ENCODE measurements at places on chromosomes 3 and 15.
A peak's percentile ranks its signal among the peaks of the same experiment; 100 is the strongest.

- DNase-seq = no peak
These were observed 31.4 kb upstream of the TBL1XR1 start for GRCh38 chr3:177228601-177229190.

DNA sequence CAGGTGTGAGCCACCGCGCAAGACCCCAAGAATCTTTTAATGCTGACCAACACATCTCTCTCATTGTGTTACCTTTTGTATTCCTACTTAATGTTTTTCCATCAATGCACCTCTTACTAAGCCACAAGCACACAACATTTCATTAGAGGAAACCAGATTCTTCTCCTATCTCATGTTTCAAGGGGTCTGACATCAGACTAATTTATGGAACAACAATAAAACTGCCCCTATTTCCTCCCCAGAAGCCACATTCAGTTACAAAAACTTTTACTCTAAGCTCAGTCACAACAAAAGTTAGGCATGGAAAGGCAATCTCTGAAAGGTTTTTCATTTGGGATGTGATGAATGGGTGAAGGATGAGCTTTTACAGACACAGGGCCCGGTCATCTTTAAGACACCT is 251.8 kb downstream of the MAGI1 start:
- no peak for DNase-seq

DNA sequence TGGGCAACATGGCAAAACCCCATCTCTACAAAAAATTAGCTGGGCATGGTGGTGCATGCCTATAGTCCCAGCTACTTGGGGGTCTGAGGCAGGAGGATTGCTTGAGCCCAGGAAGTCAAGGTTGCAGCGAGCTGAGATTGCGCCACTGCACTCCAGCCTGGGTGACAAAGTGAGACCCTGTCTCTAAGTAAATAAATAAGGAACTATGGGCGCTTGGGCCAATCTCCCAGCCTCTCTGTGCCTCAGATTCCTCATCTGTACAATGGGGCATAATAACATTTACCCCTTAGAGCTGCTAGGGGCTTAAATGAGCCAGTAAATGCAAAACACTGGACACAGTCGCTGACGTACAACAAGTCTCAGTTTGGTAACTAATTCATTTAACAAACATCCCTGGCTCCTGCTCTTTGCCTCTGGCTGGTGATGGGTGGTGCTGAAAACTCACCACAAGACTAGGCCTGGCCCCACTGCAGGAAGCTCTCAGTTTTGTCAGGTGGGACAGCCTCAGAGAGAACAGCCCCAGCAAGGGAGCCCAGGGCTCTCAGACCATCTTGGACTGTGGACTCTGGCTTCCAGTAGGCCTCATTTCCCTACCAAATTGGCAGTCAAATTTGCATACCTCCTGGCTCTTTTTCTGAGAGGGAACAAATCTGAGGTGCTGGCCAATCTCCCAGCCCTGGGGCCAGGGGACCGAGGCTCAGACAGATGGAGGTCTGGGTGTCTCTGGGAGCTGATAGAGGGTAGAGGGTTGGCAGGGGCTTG is 6.4 kb upstream of the TBC1D2B start:
- no peak for DNase-seq

DNA sequence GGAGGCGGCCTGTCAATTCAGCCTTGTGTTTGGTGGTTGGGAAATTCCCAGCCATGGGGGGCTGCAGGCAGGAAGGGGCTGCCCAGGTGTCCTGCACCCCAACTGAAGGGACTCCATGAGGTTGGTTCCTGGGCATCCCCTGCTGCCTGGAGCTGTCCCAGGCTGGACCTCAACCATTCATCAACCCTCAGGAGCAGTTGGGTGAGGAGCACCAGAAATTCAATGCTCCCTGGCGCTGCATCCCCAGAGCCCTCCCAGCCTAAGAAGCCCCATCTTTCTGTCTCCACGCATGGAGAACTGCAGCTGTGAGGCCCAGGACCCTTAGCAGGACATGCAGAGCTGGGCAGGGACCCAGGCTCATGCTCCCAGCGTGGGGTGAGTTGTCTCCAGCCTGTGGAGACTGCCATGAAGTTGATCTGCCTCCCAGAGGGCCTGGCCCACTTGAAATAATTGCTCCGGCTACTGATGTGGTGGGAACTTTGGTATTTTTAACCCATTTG is 8.0 kb upstream of the SEMA3B start:
- no peak for DNase-seq

- no peak for DNase-seq
These were observed 24.2 kb downstream of the NMNAT3 start for GRCh38 chr3:139653582-139653981.

GRCh38 chr15:73716417-73716816 is 32.2 kb downstream of the CD276 start:
- DNase-seq = no peak

GRCh38 chr15:36550650-36551049 is 28.8 kb upstream of the CDIN1 start:
- no peak for DNase-seq

GRCh38 chr3:30775040-30775439 is 119.4 kb downstream of the GADL1 start:
- DNase-seq = no peak

DNA sequence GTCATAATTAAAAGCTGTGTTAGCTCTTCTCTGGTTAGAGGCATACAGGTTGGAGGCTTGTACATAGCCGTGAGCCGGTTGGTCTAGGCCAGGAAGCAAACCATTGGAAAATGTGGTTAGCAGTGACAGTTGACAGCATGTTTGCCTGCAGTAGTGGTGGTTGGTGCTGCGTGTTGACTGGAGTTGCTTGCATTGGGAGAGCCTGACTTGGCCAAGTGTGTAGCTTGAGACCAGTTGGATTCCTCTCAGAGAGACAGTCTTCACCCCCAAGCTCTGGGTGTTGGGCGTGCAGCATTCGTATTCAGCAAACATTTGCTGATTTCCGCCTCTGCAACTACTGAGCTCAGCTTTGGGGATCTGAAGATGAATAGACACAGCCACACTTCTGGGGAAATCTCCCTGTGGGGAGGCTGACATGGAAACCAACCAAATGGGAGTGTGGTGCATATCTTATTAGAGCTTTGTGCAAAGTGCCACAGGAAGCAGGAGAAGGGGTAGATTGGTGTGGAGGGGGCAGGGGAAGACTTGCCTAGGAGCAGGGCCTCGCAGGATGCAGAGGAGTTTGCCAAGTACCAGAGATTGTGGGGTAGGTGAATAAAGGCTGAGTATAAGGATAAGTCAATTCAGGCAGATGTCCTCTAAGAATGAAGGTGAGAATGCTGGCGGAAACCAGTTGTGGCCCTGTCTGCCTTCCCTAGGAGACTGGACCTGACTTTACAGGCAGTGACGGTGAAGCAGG is 83.5 kb downstream of the IGF1R start:
- no peak for DNase-seq

- DNase-seq = no peak
These were observed 14.8 kb downstream of the CEP19 start for GRCh38 chr3:196697270-196697669.

DNA sequence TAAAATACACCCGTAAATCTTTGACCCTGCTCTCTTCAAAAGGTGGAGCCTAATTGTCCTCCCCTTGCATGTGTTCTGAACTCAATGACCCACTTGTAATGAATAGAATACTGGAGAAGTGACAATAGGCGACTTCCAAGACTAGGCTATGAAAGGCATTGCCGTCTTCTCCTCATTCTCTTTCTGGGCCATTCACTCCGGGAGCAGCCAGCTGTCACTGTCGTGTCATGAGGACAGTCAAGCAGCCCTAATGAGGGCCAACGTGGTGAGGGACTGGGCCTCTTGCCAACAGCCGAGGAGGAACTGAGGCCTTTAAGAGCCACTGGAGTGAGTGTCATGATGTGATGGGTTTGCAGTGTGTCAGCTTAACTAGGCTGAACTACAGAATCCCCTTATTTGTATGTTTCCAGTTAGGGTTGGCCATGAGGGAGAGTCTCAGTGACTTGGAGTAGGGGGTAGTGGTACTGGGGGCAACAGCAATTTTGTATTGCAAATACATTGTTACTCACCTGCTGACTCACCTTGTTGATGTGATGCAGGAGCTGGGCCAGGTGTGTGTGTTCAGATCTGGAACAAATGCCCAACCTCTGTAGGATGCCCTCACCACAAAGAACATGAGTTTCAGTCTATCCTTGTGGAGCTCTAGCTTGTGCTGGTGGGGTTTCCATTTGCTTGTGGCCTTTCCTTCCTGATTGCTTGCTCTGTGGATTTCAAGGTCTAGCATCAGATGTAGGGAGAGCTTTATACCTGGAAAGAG is 188.5 kb upstream of the PROK2 start:
- no peak for DNase-seq

GRCh38 chr3:195441992-195442572 is 738 bp downstream of the ACAP2 start:
- DNase-seq = peak; percentile 44

DNA sequence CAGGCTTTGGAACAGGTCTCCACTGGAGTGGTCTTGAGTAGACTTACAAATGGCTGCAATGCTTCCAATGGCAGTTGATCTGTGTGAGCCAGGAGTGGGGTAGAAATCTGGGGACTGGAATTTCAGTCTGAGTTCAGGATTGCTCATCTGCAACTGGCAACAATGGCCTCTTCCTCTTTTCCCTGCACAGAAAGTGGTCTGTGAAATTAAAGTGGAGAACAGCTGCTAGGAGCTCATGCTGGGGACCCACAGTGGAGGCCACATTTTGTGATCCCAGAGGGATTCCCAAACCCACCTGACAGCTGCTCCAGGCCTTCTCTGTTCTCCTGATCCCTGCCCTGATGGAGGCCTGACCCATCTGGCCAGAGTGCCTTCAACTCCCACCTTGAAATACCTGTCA is 49.6 kb downstream of the CEMIP start:
- DNase-seq = no peak

GRCh38 chr3:39287216-39288164 is 7.7 kb upstream of the CX3CR1 start:
- DNase-seq = no peak
